Stimulated activated CD4-positive, alpha-beta T cell treated with anti-CD3 and anti-CD28 coated beads, TNF-alpha, amount 100 ng/mL, for 48 hours (primary cell): ENCODE measurements at places on chromosomes 7 and 10.

DNA sequence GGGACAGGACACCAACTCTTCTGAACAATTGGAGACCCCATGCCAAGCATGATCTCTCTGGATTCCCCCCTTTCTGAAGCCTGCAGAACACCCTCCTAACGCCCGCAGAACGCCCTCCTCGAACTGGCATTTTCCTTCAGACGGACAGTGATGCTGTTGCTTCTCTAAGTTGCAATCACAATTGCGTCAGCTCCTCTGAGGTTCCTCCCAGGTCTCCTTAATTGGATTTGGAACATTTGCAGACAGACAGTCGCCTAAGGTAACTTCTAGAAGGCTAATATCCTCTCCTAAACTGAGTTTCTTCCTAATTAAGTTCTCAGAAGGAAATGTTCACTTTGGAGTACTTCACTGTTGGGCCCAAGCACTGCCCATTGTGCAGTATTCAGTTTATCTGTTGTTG, 20.5 kb upstream of the SERPINE1 start:
- DNase-seq, result no peak

DNA sequence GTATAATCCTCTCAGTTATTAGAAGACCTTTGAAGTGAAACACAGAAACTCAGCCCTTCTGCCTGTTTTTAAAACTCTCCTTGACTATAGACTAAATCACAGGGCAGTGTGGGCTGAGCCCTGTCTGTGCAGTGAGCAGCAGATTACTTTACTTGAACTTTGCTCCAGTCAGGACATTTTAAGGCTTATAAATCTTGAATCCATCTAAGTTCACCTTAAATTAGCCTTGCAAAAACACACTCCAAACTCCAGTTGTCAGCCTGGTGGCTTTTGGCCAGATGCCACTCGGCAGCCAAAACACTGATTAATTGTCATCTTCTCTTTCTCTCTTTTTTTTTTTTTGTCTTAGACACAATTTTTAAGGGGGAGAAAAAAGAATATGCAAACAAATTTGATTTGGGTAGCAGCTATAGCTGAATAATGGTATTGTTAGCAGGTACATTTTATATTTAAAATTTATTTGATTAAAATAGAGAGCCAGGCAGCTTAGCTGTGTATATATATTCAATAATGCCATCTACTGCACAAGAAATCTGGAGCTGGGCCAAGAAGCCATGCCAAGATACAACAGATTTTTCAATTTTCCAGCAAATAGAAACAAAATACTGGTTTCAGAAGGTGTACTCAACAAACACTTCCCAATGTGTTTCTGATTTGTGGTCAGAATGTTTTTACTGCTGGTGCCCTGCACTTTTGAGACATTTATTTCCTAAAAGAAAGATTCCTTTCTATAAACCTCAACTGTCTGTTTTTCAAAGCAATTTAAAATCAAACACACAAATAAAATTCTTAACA, 247.7 kb downstream of the TFEC start:
- no peak for DNase-seq

DNA sequence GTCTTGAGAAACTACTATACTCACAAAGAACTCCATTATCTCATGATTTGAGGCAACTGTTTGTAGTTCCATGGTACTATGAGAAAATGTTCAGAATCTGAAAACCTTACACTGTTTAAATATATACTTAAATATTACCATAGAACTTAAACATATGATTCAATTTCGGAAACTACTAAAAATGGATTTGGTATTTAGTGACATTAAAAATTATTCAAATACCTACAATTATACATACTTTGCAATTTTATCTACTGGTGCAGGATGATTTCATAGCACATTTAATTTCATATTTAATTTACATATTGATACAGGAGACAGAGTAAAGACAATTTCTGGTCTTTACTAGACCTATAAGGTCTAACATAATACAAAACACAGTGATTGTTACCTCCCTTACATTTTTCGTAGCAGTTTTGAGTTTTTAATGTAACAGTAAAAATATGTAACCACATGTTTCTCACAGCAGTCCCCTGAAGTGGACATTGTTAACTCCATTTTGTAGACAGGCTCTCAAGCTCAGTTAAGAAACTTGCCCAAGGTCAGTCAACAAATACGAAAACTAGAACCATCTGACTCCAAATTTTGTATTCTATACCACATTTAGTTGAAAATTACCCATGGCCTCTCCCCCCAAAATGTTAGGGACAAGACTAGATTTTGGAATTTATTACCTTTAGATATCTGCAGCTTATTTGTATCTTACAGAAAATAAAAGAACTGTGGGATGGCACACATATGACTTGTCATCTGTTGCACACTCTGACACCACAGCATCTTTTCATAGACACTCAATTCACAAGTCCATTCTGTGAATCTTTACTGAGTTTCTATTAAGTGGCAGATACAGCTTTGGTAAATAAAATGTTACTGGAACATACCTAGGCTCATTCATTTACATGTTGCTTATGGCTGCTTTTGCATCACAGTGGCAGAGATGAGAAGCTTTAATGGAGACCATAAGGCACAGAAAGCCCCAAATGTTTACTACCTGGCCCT, 36.8 kb downstream of the MTPN start:
- no peak for DNase-seq

DNA sequence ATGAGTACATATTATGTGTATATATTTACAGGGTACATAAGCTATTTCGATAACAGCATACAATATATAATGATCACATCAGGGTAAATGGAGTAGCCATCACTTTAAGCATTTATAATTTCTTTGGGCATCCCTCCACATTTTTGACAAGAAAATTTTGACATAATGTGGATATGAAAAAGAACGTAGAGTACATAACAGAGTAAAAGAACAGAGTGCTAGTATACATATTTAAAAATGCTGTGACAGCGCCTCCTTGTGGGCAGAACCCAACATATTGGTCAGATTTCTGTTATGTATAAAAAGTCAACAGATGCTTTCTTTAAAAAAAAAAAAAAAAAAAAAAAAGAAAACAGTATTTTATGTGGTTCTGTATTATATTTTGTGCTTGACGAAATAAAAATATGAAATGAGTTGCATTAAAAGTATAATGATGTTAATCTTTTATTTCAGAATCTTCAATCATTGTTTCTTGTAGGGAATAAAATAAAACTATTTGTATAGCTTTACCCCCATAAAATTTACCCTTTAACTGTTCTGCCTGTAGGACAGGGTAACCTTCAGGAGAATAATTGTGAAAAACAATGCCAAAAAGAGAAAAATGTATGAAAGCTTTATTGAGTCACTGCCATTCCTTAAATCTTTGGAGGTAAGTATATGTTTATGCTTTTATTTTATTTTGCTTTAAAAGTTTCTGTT, 18.3 kb upstream of the HBP1 start:
- peak; percentile 60 for DNase-seq

- DNase-seq, result no peak
Measured at GRCh38 chr7:36021917-36022550, 131.0 kb upstream of the EEPD1 start.

GRCh38 chr10:46524472-46525176, 31.8 kb downstream of the GPRIN2 start:
- DNase-seq, result no peak

- DNase-seq, result no peak
Measured at GRCh38 chr7:51226916-51227535, 89.6 kb downstream of the COBL start.

DNA sequence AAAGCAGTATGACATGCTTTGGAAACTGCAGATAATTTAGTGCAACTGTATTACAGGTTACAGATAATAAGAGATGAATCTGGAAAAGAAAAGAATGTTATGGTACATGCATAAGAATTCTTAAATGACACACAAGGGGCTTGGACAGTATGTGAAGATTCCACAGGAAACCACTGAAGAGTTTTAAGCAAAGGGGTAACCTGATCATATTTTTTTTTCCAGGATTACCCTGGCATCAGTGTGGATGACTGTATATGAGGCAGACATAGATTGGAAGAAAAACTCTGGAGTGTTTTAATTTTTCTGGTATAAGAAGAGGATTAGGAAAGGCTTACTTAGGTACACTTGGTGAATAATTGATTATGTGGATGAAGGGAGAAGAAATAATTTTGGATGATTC, 8.1 kb downstream of the TFPI2 start:
- no peak for DNase-seq

- no peak for DNase-seq
Measured at GRCh38 chr7:29479301-29480200, 84.1 kb upstream of the PRR15 start.

DNA sequence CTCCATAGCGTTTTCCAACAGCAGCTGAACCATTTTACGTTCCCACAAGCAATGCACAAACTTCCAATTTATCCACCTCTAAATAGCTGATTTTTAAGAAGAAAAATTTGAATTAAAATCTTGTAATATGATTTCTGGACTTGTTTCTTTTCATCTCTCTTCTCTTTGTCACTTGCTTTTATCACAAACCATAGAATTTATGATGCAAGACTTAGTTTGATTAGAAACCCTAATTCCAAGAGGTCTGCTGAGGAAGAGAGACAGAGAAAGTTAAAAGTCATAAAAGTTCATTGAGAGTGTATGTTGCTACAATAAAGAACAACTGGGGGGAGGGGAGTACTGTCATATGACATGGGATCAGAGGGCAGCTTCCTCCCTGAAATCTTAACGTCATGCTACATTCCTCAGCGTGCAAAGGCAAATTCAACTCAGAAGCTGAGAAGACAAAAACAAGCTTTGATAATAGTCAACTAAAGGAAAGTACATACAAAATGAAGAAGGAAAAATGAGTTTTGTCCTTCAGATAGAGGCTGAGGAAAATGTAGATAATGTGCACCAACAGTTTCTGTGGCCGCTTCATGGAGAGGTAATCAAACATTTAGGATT, 18.4 kb upstream of the CUBN start:
- no peak for DNase-seq

DNA sequence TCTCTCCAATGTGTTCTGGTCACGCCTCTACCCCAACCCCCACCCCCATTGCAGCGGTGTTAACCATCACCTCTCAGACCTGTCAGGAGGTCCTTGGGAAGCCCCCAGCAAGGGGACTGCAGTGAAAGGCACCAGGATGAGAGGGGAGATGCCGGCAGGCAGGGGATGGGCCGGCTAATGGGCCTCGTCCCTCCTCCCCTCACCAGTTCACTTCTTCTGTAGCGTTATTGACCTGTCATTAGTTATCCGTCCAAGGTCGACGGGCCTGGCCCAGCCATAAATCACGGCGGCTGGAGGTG, 18.8 kb downstream of the POLL start:
- DNase-seq, result no peak

DNA sequence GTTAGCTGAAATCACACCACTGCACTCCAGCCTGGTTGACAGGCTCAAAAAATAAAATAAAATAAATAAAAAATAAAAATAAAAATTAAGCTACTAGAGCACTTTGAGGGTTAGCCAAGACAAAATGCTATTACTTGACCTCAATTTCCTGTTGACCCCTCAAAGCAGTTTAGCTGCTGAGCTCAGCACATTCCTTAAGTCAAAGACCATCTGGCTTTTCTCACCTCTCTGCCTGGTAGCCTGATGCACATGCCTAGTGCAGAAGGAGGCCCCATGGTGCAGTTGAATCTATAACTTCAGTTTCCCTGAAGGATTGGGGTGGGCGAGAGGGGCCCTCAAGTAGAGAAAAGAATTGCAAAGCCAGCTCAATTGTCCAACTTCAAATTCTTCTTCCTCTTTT, 211.1 kb upstream of the GALNT17 start:
- no peak for DNase-seq

- no peak for DNase-seq
Measured at GRCh38 chr10:33674986-33675599, 340.6 kb upstream of the NRP1 start.

DNA sequence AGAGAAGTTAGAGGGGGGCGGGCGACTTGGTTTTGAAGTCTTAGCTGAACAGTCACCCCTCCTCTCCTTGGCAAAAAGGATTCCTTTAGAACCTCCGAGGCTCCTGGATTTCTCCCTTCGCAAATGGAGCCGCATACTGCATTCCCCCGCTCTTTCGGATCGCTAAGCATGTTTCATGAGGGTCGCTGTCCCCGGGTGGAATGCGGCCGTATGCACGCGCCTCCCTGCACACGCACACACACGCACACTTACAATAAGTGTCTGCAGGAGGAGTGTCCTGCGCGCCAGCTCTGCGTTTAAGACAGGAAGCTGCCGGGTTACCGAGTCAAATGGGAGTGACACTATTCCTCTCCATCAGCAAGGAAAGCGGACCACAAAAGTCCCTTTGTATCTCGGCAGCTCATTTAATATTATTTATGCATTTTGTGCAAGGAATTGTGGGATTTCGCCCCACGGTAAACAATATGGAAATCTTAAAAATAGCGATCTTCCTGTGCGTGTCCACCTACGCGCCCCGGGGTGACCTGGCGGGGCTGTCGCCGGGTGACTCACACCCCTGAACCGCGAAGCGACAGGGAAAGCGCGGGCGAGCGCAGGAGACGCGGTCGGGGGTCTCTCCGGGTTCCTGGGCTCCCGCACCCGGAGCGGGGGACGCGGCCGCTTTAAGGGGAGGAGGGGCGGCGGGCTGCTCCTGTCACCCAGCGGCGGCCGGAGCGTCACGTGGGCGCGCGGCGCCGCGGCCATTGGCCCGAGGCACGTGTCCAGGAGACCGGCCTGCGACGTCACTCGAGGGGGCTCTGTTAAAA, 988 bp upstream of the EN2 start:
- DNase-seq, result no peak

- DNase-seq, result no peak
Measured at GRCh38 chr7:2248984-2249694, 7.1 kb downstream of the NUDT1 start.

DNA sequence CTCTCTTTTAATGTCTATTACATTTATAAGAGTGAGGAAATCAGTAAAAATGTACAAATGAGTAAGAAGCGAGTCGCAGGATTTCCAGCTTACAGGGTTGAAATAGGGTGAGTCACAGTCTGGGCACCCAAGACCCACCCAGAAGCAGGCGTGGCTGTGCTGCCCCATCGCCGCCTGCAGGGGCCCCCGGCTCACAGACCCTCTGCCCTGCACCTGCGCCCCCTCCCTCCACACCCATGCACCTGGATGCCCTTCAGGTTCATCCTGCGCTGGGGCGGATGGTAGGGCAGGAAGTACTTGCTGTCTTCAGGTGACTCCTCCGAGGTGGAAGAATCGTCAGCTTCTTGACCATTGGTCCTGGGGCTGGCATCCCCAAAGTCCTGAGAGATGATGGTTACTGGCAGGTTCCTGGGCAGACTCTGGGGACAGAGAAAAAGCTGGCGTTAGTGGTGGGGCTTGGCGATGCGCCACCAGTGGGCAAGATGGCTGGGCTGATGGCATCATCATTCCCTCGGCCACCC, 90.2 kb upstream of the GNA12 start:
- no peak for DNase-seq

GRCh38 chr7:106070201-106070551, 41.9 kb downstream of the SYPL1 start:
- DNase-seq, result no peak

GRCh38 chr10:13670311-13670710, 83.5 kb downstream of the PRPF18 start:
- DNase-seq, result no peak

GRCh38 chr10:3213758-3214515, 41.4 kb upstream of the PITRM1 start:
- DNase-seq, result no peak

DNA sequence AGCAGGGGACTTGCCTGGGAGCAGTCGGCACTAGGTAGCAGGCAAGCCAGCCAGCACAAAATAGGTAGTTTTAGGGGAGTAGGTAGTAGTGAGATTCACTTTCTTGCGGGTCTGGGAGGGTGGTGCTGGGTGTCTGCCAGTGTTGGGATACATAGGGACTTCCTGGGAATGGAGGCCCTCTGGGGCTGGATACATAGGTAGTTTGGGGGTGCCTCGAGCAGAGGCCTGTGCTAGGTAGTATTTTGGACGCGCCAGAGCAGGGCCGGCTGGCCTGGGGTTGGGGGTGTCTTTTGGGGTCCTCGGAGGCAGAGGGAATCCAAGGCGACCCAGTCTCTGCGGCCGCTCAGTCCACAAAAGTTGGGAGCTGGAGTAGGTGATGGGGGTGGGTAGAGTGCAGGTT, 2.0 kb upstream of the HOXA3 start:
- no peak for DNase-seq
